Stimulated activated CD4-positive, alpha-beta T cell treated with anti-CD3 and anti-CD28 coated beads, Interleukin-2, amount 100 ng/mL, for 24 hours (primary cell): ENCODE measurements at places on chromosomes 2 and 18.

DNA sequence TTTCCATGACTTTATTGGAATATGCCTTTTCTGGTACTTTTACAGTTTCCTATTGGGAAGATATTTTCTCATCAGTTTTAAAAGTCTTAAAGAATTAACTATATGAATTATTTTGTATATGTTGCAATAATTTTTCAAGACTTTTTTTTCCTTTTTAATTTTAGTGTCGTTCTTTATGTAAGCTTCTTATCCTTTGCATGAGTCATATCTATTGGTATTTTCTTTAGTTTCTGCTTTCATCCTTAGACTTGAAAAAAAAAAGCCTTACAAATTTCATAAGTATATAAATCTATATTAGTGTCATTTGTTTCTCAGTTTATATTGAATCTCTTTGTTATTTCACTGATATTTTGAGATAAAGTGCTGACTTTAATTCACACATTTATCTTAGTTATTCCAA, 94.9 kb downstream of the DSEL start:
- DNase-seq: no peak

DNA sequence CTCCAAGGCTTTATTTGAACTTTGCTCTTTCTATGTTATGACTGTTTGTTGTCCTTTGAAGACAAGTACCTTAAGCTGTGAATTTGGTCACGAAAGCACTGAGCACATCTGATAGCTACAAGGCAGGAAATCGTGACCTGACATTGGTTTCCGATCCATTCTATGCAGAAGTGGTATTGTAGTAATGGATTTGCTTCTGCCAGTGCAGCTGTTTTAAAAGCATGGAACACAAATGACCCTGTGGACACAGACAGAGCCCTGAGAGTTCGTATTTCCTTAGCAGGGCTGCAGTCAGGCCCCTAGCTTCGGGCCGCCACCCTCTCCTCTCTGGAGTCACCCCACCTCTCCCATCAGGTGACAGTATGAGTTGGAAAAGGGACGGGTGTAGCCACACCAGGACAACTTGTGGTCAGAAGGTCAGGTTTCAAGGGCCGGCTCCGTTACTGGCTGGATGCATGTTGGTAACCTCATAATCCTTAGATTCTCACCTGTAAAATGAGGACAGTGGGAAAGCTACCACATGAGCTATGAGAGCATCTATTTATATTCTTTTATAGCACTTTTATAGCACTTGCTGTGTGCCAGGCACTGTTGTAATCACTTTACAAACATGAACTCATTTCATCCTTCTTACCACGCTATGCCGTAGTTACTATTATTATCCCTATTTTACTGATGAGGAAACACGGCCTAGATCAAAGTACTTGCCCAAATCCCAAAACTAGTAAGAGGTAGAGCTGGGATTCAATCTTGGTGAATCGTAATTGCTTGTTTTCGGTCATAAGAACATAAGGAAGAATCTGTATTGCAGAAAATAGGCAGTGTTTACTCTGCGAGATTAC, 70.2 kb downstream of the SPATS2L start:
- no peak for DNase-seq

- DNase-seq: no peak
Measured at GRCh38 chr18:35041815-35042387, 688 bp downstream of the MAPRE2 start.

GRCh38 chr2:221969087-221969829, 329.5 kb downstream of the PAX3 start:
- DNase-seq: no peak

DNA sequence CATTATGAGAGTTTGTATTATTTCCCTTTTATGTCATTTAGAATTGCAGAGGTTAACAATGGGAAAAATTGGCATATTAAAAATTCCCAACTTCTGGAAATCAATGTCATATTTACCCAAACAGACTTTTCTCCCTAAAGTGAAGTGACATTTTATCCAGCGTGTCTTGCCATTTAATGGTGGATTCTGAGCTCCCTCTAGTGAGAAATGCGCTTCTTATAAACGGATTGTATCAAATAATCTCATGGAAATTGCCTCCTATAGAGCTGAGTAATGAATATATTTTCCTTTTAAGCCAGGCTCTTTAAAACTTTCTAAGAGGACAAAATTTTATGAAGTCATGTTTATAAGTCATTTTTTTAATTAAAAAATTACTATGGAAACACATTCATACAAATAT, 5.7 kb upstream of the GCFC2 start:
- DNase-seq: no peak

DNA sequence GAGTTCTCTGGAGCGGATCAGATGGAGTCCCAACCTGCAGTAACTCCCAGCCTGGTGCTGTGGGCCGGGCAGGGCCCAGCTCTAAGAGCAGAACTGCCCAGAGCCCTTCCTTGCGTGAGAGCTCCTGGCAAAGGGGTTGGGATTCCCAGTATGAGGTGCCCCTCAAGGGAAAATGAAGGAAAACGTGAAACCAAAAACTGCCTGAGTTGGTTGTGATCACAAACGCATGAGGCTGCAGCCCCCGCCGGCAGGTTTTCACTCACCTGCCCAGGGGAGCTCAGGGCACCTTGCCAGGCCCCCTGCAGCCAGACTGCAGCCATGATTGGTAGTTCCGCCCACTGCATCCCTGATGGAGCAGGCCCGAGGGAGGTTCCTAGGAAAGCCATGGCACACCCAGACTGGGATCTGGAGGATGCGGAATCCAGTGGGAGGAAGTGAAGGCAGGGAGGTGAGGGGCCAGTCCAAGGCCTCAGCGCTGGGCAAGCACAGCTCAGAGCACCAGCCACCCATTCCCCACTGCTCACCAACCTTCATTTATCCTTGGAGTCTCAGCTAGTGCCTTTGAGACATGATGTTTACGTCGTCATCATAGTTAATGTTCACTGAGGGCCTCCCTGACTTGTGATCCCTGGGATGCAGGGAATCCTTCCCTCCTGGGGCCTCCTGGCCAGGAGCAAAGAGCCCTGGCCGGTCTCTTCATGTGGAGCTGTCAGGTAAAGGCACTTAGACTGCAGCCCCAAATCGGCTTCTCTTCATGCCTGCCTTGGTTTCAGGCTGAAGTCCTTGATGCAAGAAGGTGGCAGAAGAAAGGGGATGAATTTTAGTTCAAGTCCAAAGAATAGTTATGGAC, 103.2 kb downstream of the INHBB start:
- no peak for DNase-seq

- no peak for DNase-seq
Measured at GRCh38 chr2:180461761-180462160, 454.7 kb upstream of the CWC22 start.

DNA sequence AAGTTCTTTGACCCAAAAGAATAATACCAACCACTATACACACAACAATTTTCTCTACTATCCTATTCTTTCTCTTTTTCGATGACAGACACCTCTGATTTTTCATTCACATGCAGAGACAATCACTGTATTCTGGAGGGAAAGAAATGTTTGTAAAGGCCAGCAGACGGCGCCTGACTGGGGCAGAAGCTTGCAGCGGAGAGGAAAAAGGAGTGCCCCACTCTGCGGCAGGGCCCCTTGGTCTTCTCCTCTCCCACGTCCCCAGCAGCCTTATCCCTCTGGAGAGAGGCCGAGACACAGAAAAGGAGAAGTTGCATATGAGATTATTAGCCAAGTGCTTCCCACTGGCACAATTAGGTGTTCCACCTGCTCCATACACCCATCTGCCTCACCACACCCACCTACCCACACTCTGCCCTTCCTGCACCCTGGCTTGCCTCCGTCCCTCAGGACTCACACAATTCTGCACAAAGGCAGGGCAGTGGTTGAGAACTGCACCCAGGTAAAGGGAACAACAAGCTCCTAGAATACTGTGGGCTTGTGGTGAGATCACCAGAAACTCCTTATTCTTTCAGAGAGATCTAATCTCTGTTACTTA, 687.3 kb downstream of the NRXN1 start:
- DNase-seq: no peak

- DNase-seq: no peak
Measured at GRCh38 chr2:9331704-9332103, 91.6 kb downstream of the ITGB1BP1 start.

DNA sequence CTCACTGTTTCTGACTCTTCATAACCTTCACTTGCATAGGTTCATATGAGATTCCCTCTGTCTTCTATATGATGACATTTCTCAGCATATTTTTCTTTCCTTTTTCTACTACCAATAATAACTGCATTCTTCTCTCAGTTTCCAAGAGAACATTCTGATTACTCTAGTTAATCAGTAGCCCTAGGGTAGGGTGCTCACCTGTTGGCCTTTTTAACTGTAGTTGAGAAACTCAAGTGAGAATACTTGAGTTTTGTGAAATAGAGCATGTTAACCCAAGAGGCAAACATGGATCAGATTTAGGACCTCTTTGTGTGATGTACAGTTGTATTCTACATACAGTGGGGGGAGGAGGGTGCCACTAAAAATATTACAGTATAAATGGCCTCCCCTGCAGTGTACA, 308.0 kb downstream of the CMPK2 start:
- no peak for DNase-seq
